ENCODE measurements at places on chromosomes 1 and 21.

DNA sequence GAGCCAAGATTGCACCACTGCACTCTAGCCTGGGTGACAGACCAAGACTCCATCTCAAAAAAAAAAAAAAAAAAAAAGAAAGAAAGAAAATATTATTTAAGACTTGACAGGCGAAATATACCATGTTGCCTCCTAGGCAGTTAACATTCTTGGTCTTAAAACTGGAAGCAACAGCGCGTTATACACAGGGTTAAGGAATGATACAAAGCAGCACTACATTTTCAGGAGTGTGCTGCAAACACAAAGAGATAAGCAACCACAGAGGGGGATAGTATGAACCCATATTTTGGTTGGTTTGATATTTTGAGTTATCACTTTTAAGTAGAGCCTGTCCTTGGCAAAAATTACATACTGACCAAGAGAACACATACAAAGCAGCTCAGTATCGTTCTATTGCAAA, 25.1 kb downstream of the USP24 start:
- DNase-seq: no peak

DNA sequence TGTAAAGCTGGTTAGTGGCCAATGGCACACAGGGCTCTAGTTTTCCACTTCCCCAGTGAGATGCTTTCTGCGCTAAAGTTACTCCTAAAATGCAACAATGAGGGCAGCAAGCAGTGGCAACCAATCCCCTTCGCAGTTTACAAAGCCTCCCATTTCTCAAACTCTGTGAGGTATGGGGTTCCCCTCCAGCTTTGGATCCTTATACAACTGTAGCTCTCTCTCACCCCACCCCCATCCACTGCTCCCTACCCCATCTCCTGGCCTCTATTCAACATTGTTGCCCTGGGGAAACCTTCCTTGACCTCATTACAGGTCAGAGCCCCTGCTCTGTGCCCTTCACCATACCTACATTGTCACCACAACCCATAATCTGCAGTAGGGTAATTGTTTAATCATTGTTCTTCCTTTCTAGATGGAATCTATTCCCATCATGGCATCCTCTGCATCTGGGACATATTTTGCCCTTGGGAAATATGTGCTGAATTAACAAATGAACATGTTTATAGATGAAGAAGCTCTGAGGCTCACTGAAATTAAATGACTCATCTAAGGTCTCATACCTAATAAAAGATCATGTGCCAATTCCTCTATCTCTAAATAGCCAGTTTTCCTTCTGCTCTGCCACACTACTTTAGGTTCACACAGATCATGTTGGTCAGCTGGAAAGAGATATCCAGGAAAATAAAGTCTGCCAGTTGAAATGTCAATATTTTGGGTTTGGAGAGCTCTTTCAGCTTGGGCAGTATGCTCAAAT, 12.6 kb downstream of the KIAA0040 start:
- no peak for DNase-seq

GRCh38 chr1:102191723-102192122, 195.0 kb upstream of the OLFM3 start:
- peak; percentile 13 for DNase-seq

DNA sequence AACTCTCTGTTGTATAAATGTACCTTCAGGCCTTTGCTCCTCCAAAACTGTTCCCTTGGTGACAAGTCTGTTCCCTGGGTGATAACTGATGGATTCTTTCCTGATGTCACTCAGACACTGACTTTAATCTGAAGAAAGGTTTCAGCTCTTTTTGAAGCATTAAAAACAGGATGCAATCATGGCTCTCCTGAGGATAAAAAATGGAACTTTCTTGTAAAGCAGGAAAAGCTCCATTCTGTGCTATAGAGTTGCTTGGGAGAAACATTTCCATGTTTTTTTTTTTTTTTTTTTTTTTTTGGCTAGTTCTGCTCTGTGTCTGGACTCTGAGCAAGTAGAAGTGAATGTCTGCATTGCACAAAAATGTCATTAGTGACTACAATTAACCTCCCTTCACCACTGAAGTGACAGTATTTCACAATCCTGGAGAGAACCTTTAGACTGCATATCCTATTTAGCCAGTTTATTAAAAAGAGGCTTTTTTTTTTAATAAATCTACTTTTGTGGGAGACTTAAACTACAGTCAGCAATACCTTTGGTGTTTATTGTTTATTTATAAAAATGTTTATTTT, 101.7 kb upstream of the PRMT6 start:
- DNase-seq: no peak

DNA sequence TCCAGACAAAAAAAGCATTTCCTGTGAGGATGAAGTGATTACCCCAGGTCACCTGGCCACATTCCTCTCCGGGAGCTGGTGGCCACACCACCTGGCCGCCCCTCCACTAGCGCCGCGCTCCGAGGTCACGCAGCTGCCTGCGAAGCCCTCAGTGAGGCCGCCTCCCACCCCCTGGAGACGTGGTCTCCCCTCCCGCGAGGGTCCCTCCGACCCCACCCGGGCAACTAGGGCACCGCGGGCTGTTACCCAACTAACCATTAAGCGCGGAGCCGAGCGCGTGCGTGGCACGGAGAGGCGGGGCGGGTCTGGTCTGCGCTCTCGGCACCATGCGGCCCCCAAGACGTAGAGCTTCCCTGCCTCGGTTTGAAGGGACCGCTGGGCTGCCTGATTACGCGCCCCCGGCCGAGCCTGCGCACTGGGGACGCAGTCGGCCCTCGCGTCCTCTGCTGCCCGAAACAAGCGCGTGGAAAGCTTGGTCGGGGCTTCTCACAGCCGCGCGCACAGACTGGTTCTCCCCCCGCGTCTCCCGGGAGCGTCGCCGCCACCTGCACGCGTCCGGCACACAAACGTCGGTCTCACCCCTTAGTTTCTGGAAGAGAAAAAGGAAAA, 106.5 kb downstream of the SLC16A1 start:
- peak; percentile 74 for DNase-seq

- DNase-seq: no peak
Observed at GRCh38 chr1:54497338-54497737, 50.7 kb upstream of the ACOT11 start.

DNA sequence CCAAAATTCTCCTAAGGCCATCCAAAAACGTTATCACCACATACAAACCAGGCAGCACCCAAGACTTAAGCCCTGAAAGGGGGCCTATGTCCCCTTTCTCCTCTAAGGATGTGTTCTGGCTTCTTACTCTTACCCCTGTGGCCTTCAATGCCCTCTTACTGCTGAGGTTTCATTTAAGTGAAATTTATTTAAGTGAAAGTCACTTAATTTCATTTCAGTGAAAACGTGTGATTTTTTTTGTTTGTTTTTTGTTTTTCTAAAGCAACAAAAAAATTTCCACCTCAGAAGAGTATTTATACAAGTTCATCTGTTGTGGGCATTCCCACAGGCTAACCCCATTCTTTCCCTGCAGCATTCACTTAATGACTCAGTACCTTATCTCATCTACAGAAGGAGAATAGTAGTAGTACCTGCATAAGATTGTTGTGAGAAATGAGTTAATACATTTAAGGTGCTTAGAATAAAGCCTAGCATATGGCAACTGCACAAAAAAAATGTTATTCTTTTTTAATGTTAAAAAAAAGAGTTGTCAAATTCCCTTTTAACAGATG, 220.6 kb downstream of the CHRM3 start:
- peak; percentile 0 for DNase-seq

- no peak for DNase-seq
Observed at GRCh38 chr1:213124590-213124989, 73.5 kb downstream of the RPS6KC1 start.

- peak; percentile 71 for DNase-seq
Observed at GRCh38 chr1:53754484-53755312, 15.7 kb upstream of the GLIS1 start.

GRCh38 chr1:81125672-81126071, 675.1 kb upstream of the ADGRL2 start:
- DNase-seq: no peak

- DNase-seq: no peak
Observed at GRCh38 chr1:79638382-79638781, 631.9 kb upstream of the ADGRL4 start.
